Tongue (tissue), 3 donors: ENCODE measurements at places on chromosomes 4 and X. TPM values are rescaled to one million over a fixed set of nuclear protein-coding genes. Genes with fewer than 3 reads are reported as not detected.

Gene ETDA
- total RNA-seq = not detected

Gene CCDC110
- total RNA-seq = 3.3 TPM

Gene TASL
- total RNA-seq = 0.41 TPM

Gene PCDH18
- 95.8 TPM for total RNA-seq

Gene TMEM144
- total RNA-seq = 9.1 TPM

Gene FAT1
- total RNA-seq = 151 TPM

Gene GAGE1
- total RNA-seq = not detected

Gene AMBN
- not detected for total RNA-seq

Gene XKRX
- total RNA-seq = 1.0 TPM

Gene ARR3
- total RNA-seq = not detected
